T47D (cell line): ENCODE measurements at places on chromosomes 1 and 21.
A peak's percentile ranks its signal among the peaks of the same experiment; 100 is the strongest.

GRCh38 chr1:39105061-39105840 is 79.1 kb downstream of the NDUFS5 start:
- peak; percentile 70 for DNase-seq

DNA sequence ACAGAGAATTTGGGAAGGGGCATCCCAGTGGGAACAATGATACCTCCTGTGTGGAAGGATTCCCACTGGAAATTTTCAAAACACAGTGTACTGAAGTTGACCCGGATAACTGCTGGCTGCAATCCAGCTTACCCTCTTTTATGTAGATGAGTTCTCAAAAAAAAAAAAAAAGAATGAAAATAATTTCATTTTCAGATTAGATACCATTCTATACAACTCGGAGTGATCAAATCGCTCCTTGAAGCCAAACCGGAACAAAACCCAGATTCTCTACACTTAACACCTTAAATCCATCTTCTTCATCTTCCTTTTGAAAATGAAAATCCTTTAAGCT is 69.1 kb downstream of the KAZN start:
- DNase-seq: no peak

GRCh38 chr1:28518000-28518744 is 12.3 kb downstream of the RCC1 start:
- peak; percentile 55 for DNase-seq

- DNase-seq: no peak
These were observed 29.4 kb upstream of the CCSAP start for GRCh38 chr1:229372251-229372650.

GRCh38 chr1:42046761-42047507 is 106.3 kb upstream of the GUCA2B start:
- no peak for DNase-seq

- no peak for DNase-seq
These were observed 10.1 kb downstream of the FMO5 start for GRCh38 chr1:147214842-147215539.

DNA sequence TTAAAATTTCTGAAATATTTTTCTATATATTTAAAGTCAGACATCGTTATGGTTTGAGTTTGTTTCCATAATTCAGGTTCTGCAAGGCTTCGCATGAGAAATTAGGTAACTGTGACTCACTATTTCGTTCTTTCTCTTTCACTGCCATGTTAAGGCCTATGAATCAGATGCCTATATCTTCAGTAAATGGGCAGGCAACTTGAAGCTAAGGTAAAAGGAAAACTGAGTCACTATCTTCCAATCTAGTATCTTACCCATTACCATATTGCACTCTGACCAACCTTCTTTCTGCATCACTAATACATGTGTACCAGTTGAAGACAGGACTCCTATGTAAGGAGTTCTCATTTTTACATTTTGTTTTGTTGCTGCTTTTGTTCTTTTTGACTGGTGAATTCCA is 37.8 kb downstream of the PYHIN1 start:
- no peak for DNase-seq

- no peak for DNase-seq
These were observed 647.6 kb upstream of the PKN2 start for GRCh38 chr1:88036345-88037014.

DNA sequence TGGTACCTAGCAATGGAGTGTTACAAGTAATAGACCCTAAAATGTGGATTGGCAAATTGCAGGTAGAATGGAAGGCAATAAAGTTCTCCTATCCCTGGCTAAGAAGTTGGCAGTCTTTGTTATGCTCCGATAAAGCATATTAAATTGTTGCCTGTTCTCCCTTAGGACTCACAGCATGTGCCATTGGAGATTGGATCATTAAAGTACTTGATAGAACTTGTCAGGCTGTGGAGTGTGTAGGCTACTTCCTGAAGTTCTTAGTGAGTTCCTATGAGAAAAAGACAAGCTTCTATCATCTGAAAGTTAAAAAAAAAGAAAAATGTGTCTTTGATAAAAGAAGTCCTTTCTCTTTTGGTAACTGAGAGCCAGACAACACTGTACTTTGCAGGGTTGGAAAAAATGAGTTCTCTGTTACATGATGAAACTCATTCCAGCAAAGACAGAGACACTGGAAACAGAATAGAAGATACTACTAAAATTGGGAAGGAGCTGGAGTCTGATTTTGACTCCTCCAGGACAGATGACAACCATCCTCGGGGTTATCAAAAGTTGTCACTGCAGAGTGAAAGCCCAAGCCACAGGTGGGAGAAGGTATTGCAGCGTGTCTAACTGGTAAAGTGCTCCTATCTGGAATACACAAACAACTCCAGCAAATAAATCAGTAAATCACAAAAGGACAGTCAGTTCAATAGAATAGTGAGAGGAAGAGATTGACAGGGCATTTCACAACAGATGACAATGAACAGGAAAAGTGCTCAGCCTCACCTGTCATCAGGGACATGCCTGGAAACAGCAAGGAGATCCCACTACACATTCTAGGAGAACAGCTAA is 87.5 kb upstream of the WDR26 start:
- no peak for DNase-seq
